ENCODE measurements at places on chromosomes 11 and 22.

- DNase-seq: no peak
Measured at GRCh38 chr11:132453406-132453805, 1078.9 kb downstream of the OPCML start.

DNA sequence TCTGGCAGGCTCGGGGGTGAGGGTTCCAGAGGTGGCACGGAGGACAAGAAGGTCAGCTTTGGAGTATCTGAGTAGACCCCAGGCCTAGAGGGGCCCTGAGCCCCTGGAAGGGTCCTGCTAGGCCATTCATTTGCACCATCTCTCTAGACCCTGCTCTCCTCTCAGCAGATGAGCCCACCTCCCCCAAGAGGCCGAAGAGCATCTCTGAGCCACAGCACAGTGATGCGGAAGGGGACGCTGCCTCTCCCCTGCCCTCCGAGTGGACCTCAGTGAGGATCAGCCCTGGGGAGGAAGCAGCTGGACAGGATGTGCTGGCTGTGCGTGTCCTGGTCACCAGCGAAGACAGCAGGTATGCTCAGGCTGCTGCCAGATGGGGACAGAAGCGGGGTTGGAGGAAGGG lies 101.6 kb upstream of the PARVA start:
- DNase-seq: no peak

GRCh38 chr11:73995247-73995646 lies 12.6 kb upstream of the UCP2 start:
- no peak for DNase-seq

GRCh38 chr22:22761963-22762772 lies 117.8 kb downstream of the GGTLC2 start:
- no peak for DNase-seq

- no peak for DNase-seq
Measured at GRCh38 chr11:112814168-112814567, 147.1 kb upstream of the NCAM1 start.

DNA sequence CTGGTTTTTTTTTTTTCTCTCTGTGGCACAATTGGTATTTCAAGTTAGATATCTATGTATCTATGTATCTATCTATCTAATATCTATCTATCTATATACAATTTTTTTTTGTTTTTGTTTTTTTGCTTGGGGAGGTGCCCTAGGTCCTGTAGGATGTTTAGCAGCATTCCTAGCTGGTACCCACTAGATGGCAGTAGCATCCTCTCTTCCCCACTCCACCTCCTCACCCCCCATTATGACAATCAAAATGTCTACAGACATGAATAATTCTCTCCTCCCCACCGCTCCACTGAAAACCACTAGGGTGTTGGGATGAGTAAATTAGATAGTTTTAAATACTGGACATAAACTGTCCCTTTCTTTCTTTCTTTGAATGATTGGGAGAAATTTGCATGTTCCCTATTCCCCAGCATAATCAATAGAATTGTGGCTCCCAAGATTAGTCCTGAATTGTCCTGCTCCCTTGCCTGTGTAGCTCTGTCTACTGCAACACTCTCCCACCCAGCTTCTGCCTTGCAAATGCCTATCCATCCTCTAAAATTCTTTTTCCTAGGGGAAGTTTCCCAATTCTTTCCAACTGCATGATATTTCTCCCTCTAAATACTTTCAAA lies 1152.4 kb downstream of the LRRC4C start:
- no peak for DNase-seq

DNA sequence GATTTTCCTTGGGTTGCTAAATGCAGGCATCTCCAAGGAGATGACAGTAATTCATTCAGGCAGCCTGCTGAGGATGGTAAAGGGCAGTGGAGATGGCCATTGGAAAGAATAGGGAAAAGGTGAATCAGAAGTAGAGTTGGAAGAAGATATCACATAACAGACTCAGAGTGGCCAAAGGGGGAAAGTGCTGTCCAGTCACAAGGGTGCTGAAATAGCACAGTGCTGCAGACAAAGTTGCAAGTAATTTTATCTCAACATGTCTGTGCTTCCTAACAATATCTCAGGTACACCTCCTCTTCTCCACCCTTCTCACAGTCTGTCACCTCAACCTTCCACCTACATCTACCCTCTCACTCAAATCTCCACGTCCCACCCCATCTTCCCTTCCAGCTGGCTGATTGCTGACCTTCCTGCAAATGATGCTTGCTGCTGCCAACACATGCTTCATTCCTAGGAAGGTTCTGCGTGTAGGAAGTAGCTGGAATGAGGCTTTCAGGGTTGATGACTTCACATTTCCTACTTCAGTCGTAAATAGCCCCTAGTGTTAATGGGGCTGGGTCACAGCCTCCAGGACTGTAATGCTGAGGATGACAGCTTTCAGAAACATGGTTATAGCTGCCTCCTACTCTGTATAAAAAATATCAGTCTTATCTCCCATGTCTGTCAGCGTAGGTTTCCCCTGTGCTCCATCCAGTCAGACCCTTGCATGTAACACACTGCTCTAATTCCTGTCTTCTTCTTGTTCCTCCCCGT lies 123.9 kb downstream of the CTNND1 start:
- DNase-seq: no peak

DNA sequence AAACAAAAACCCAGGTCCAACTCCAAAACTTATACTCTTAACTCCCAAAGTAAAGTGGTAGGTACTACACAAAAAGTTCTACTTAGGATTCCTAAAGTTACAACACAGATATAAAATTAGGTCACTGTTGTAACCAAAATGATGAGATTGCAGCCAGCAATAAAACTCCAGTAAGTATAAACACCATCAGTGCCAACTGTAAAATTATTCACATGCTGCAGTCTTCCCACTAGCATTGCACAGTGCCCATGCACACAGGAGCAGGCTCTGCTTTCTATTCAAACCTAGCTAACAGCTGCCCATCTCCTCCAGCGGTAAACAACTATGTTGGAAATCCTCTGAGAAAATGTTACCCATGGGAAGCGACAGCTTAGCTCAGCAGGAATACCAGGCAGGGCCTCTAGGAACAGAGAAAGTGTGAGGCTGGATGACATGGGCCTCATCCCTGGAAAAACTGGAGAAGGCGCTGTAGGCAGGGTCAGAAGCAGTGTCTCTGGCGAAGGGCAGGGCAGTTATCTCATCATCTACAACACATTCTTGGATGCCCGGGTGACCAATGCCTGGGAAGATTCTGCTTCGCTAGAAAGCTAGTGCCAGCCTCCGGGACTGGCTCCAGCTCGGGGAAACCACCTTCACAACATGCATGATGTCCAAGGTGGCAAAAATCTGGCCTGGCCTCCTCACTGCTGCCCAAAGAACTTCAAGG lies 9.1 kb downstream of the CPT1A start:
- no peak for DNase-seq

DNA sequence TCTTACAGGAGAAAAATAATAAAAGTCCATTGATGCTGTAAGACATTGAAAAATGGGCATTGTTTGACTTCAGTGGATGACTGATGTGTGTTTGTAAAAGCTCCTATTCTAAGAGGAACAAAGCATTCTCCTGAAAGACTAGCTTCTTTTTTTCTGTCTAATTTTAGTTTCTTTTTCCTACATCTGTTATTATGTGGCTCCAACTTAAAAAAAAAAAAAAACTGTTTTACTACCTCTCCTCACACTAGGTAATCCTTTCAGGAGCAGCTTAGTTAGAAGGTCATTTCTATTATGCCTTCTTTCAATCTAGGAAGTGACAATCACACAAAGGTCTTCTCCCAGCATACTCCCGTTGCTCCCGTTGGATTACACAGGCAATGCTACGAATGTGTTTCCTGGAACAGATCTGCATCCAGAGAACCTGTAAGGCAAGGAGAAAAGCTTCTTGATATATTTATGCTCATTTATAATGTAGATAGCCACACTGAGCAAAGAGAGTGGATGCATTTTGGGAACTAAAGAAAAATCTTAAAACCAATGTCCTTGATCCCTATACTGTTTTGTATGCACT lies 595.1 kb upstream of the CCDC179 start:
- no peak for DNase-seq

DNA sequence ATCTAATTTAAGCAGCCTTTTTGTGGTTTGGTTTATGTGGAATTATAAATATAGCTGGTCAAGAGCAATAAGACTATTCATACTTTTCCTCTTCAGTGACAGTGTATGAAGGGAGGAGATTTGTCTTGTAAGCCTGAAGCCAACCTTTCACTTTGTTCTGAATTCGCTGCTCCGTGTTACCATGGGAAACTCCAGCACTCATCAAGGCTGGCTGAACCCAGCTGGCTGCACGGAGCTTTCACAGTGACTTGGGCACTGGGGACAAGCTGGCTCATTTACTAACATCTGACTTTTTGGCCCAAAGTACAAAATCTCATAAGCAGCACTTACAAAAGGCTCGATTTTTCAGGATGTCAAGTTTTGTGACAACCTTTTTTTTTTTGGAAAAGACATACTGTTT lies 120.4 kb upstream of the GRIA4 start:
- no peak for DNase-seq

DNA sequence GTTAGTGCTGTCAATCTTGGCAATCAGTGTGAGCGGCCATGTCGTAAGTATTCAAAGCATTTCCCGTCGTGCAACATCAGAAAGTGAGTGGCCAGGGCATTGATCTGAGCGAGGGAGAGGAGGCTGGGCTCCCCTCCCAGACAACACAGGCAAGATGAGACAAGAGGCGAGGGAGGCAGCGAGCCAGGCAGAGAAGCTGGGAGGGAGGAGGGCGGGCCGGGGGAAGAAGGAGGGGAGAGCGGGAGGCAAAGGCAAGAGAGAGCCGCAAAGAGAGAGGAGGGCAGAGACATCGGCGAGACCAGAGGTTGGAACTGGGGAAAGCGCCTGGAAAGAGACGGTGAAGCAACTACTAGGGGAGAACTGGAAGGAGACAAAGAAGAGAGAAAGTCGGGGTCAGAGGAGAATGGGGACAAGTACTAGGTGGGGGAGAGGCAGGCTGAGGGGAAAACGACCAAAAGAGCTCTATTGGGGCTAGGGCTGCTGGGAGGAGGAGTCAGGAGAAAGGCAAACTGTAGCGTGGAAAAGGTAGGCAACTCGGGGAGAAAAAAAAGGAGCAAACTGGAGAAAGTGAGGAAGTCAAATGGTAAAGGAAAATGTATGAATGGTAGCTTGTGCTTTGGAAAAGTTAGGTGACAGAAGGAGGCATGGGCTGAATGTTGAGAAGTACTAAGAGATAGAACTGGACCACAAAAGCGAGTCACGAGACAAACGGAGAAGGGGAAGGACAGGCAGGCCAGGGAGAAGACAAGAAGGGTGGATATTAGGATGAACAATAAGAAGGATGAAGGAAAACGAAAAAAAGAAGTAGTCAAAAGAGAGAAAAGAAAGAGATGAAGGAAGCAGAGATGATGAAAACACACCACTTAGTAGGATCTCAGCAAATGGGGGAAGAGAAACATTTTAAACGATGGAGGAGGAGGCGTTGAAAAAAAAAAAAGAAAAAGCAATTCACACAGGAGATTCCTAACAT lies 130.5 kb upstream of the C11orf58 start:
- DNase-seq: no peak

DNA sequence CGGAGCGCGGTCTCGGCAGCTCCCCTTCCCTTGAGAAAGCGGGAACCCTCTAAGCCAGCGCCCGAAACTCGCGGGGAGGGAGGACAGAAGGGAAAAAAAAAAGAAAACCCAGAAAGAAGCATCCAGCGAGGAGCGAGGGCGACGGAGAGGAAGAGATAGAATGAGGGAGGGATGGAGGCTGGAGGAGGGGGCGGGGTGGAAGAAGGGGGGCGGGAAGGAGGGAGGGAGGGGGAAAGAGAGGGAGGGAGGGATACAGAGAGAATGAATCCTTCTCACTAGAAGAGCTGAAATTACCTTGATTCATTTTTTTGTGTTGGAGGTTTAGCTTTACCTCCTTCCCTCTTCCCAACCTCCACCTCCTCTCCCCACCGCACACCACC lies 19.3 kb upstream of the BDNF start:
- DNase-seq: no peak

DNA sequence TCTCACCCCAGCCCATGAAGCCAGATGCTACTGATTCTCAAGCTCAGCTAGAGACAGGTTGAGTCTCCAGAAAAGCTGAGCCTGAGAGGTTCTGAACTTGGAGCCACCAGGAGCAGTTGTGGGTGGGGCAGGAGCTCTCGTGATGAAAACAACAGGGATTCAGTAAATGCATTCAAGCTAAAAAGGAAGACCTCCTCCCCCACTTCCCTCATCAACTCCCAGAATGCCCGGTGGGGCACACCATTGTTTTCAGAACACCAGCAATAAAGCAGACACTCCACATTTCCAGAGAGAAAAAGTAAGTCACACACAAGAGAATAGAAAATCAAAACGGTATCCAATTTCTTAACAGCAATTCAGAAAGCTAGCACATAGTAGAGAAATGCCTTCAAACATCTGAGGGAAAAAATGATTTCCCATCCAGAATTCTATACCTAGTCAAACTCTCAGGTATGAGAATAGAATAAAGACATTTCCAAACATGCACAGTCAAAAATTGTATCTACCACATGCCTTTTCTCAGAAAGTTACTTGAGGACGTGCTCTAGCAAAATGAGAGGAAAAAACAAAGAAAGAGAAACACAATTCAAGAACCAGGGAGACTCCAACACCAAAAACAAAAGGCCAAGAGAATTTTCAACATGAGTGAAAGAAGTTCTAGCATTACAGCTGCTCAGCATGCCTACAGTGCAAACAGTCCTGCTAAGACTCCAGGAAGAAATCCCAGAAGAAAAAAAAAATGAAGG lies 56.8 kb downstream of the CDKN1C start:
- no peak for DNase-seq

GRCh38 chr11:126833065-126833464 lies 167.5 kb downstream of the KIRREL3 start:
- DNase-seq: no peak

GRCh38 chr11:17403980-17404759 lies 15.7 kb upstream of the KCNJ11 start:
- no peak for DNase-seq

- DNase-seq: no peak
Measured at GRCh38 chr11:126450806-126451205, 95.3 kb downstream of the ST3GAL4 start.

DNA sequence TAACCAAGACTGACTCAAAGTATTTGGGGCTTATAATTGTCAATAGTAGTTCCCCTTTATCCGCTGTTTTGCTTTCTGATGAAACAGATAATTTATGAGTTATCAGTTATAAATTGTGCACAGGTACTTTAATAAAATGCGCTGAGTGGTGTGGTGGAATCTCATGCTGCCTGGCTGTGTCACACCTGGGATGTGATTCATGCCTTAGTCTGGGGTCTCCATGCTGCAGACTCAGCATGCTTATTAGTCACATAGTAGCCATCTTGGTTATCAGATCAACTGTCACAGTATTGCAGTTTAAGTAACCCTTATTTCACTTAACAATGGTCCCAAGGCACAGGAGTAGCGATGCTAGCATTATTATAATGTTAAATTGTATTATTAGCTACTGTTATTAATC lies 995.2 kb downstream of the NTM start:
- no peak for DNase-seq
